CD4-positive, CD25-positive, alpha-beta regulatory T cell (primary cell): ENCODE measurements at places on chromosomes 7 and 10. TPM values are rescaled to one million over a fixed set of nuclear protein-coding genes. Genes with fewer than 3 reads are reported as not detected.

The CYP3A4 gene
- total RNA-seq, result not detected

The VIM gene
- 1,005 TPM for total RNA-seq

The ADCK2 gene
- 14.3 TPM for total RNA-seq

The VWDE gene
- 0.86 TPM for total RNA-seq

The ANKRD1 gene
- total RNA-seq, result not detected

The PCLO gene
- total RNA-seq, result not detected

GRCh38 chr10:13743963-13744362 is 157.2 kb downstream of the PRPF18 start:
- no peak overlapping the region for H3K27ac ChIP-seq
- peaks cover 2% of the 10 kb centered on the region for H3K27me3 ChIP-seq
- no peaks in the 10 kb centered on the region for H3K4me1 ChIP-seq
- no peaks in the 10 kb centered on the region for H3K36me3 ChIP-seq

DNA sequence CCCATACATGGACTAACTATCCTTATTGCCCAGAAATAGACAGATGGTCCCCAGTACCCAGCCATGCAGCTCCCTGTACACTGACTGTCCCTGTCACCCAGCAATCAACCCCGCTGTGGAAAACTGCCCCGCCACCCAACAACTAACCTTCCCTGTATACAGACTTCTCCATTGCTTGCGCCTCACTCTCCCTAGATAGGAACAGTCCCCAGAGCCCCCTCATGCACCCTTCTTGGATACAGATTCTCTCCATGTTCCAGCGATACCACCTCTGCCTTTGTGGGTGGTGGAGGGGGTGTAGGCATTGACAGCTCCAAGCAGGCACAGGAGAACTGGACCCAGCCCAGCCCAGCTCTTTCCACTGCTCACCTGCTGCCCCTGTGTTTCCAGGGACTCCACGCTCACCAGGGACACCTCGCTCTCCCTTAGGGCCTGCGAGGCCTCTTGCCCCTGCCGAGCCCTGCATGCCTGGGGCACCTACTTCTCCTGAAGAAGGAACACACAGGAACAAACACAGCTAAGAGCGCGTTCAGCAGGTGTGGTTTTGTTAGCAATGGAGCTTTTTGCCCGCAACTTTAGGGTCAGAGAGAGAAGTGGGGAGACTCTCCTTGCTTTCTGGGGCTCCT is 7.2 kb downstream of the SFTPD start:
- H3K27me3 ChIP-seq, result no peaks in the 10 kb centered on the region
- DNase-seq, result no peak
- H3K4me3 ChIP-seq, result no peak overlapping the region

- H3K4me3 ChIP-seq, result no peak overlapping the region
- no peak for DNase-seq
- H3K4me1 ChIP-seq, result no peaks in the 10 kb centered on the region
- H3K27ac ChIP-seq, result no peak overlapping the region
Measured at GRCh38 chr10:122577311-122577885, 16.8 kb downstream of the DMBT1 start.

GRCh38 chr10:44564790-44565189 is 179.9 kb upstream of the CXCL12 start:
- no peak overlapping the region for H3K4me3 ChIP-seq
- no peak overlapping the region for H3K27ac ChIP-seq
- H3K27me3 ChIP-seq, result no peaks in the 10 kb centered on the region
- no peak for DNase-seq
- H3K4me1 ChIP-seq, result no peaks in the 10 kb centered on the region

DNA sequence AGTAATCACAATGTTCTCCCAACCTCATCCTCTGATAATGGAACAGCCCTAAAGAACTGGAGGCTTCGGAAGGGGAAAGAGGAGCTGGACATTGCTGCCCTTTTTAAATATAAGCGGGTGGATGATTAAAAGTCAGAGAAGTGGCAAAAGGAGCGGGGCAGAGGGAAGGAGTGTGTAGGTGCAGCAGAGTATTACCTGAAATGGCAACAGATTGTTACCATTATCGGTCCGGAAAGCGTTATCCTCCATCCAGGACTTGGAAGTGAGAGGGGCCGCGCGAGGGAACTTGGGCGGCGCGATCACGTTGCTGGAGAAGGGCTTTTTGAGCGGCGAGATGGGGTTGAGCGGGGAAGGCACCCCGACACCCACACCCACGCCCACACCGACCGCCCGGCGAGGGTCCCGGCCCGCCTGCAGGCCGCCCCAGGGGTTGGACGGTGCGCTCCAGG is 51.7 kb downstream of the CPEB3 start:
- H3K27ac ChIP-seq, result no peak overlapping the region
- no peak for DNase-seq
- no peaks in the 10 kb centered on the region for H3K36me3 ChIP-seq

GRCh38 chr10:73577788-73578187 is 13.4 kb downstream of the USP54 start:
- no peak for DNase-seq
- no peaks in the 10 kb centered on the region for H3K27me3 ChIP-seq
- H3K4me3 ChIP-seq, result no peak overlapping the region
- H3K27ac ChIP-seq, result no peak overlapping the region

GRCh38 chr10:79084012-79084971 is 15.5 kb downstream of the ZMIZ1 start:
- no peaks in the 10 kb centered on the region for H3K27me3 ChIP-seq
- no peaks in the 10 kb centered on the region for H3K36me3 ChIP-seq
- DNase-seq, result no peak
- H3K4me3 ChIP-seq, result no peak overlapping the region
- H3K27ac ChIP-seq, result no peak overlapping the region

- no peak overlapping the region for H3K27ac ChIP-seq
- H3K4me1 ChIP-seq, result no peaks in the 10 kb centered on the region
- peaks cover 19% of the 10 kb centered on the region for H3K36me3 ChIP-seq
- no peak overlapping the region for H3K4me3 ChIP-seq
- H3K27me3 ChIP-seq, result no peaks in the 10 kb centered on the region
- no peak for DNase-seq
Measured at GRCh38 chr7:127678947-127679346, 27.0 kb downstream of the SND1 start.

DNA sequence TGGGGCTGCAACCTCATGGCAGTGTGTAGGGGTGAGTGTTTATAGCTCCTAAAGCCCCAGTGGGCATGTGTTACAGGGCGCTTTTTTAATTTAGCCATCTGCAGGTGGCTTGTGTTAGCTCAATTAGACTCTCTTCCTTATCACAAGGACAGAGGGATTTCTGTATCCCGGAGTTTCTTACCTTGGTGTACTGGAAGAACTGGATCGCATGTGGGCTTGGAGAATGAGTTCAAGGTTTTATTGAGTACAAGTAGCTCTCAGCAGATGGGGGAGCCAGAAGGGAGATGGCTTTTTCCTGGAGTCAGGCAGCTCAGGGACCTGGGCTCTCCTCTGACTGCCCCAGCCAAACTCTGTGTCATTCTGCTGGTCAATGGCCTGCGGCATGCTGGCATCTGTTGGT is 153.5 kb upstream of the C7orf33 start:
- DNase-seq, result no peak
- no peak overlapping the region for H3K4me3 ChIP-seq
- H3K27me3 ChIP-seq, result no peaks in the 10 kb centered on the region
- H3K4me1 ChIP-seq, result no peaks in the 10 kb centered on the region
- no peaks in the 10 kb centered on the region for H3K36me3 ChIP-seq

DNA sequence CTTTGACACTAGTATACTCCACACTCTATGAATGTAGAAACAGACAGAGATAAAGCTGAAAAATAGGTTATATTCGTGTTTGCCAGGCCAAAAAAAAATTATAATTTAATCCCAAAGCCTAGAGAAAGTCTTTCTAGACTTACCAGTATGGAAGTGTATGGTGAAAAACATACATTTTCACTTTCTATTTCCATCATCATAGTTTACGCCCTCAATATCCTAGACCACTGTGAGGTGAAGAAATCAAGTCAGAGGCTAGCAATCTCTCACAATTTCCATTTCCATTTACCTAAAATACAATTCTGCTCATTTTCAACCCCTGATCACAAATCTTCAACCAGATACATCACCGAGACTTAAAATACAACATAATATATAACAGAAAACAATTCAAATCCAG is 16.2 kb downstream of the GPR22 start:
- DNase-seq, result no peak
- no peaks in the 10 kb centered on the region for H3K4me1 ChIP-seq
- H3K27ac ChIP-seq, result no peak overlapping the region
- H3K27me3 ChIP-seq, result no peaks in the 10 kb centered on the region

- no peaks in the 10 kb centered on the region for H3K36me3 ChIP-seq
- no peak overlapping the region for H3K27ac ChIP-seq
- DNase-seq, result no peak
Measured at GRCh38 chr10:71598621-71599055, 120.9 kb downstream of the C10orf105 start.

- peaks cover 9% of the 10 kb centered on the region for H3K27me3 ChIP-seq
- H3K4me3 ChIP-seq, result no peak overlapping the region
- no peak overlapping the region for H3K27ac ChIP-seq
- no peaks in the 10 kb centered on the region for H3K36me3 ChIP-seq
- no peaks in the 10 kb centered on the region for H3K4me1 ChIP-seq
Measured at GRCh38 chr7:78039790-78040776, 241.5 kb downstream of the PHTF2 start.

GRCh38 chr10:21159669-21160068 is 262.6 kb upstream of the NEBL start:
- H3K4me1 ChIP-seq, result no peaks in the 10 kb centered on the region
- H3K27ac ChIP-seq, result no peak overlapping the region
- DNase-seq, result no peak
- no peak overlapping the region for H3K4me3 ChIP-seq
- no peaks in the 10 kb centered on the region for H3K36me3 ChIP-seq

GRCh38 chr7:100693312-100694097 is 545 bp downstream of the GIGYF1 start:
- H3K4me3 ChIP-seq, result peak overlapping the region; percentile 75
- no peaks in the 10 kb centered on the region for H3K27me3 ChIP-seq
- DNase-seq, result no peak
- peaks cover 40% of the 10 kb centered on the region for H3K4me1 ChIP-seq
- H3K27ac ChIP-seq, result peak overlapping the region; percentile 33

DNA sequence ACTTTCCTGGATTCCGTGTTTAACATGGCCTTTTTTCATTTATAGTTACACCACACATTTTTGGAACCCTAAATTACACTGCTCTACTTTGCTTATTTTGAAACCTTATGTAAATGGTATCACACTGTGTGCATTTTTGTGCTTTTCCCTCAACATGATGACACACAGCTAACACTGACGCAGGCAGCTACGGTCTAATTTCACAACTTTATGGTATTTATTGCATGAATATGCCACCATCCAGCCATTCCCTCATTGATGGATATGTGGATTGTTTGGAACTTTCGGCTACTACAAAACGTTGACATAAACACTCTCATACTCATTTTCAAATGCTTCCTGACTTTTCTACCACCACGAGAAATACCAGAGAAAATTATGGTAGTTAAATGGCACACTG is 6.9 kb downstream of the PAPOLB start:
- no peak overlapping the region for H3K27ac ChIP-seq
- no peak overlapping the region for H3K4me3 ChIP-seq
- DNase-seq, result no peak
- H3K27me3 ChIP-seq, result peaks cover 5% of the 10 kb centered on the region
- no peaks in the 10 kb centered on the region for H3K4me1 ChIP-seq
- no peaks in the 10 kb centered on the region for H3K36me3 ChIP-seq

DNA sequence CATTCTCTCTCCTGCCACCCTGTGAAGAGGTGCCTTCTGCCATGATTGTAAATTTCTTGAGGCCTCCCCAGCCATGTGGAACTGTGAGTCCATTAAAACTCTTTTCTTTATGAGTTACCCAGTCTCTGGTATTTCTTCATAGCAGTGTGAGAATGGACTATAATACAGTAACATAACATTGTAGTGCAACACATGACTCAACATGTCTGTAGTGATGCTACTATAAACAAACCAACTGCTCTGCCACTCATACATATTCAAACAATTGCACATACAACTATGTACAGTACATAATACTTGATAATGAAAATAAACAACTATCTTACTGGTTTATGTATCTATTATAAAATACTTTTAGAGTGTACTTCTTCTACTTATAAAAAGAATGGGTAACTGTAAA is 7.1 kb downstream of the ATOH7 start:
- no peaks in the 10 kb centered on the region for H3K36me3 ChIP-seq
- H3K27me3 ChIP-seq, result peaks cover 6% of the 10 kb centered on the region
- H3K4me3 ChIP-seq, result no peak overlapping the region
- no peaks in the 10 kb centered on the region for H3K4me1 ChIP-seq
- no peak for DNase-seq

GRCh38 chr10:113569576-113569975 is 16.7 kb downstream of the HABP2 start:
- no peak overlapping the region for H3K4me3 ChIP-seq
- H3K4me1 ChIP-seq, result no peaks in the 10 kb centered on the region
- DNase-seq, result no peak
- H3K27ac ChIP-seq, result no peak overlapping the region
- H3K27me3 ChIP-seq, result no peaks in the 10 kb centered on the region

DNA sequence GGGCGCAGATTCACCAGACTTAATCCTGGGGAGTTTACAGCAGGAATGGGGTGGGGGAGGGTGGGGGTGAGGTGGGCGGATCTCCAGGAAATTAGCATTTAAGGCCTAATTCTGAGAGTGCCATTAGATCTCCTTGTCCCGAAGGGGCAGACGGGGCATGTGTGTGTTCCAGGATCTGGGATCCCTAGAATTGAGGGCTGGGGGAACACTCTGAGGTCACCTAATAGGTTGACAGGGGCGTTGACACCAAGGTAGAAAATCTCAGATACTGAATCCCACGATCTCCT is 9.4 kb upstream of the EPHB4 start:
- peak overlapping the region; percentile 61 for H3K4me3 ChIP-seq
- H3K27ac ChIP-seq, result no peak overlapping the region
- no peaks in the 10 kb centered on the region for H3K36me3 ChIP-seq
- no peaks in the 10 kb centered on the region for H3K4me1 ChIP-seq
- DNase-seq, result no peak

DNA sequence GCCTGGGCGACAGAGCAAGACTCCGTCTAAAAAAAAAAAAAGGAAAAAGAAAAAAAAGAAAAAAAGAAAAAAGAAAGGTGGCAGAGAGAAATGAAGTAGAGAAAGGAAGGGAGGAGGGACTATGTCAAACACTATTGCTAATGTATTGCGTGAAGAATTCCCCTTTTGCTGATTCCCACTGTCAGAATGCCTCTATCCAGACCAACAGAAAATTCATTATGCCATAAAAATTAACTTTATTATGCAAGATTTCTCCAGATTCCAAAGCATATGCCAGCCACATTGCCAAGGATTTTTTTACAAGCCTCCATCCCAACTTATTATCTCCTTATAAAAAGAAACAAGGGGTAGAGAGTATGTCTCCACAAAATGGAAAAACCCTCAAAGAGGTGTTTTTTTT is 209.3 kb downstream of the MTERF1 start:
- H3K36me3 ChIP-seq, result no peaks in the 10 kb centered on the region
- no peaks in the 10 kb centered on the region for H3K27me3 ChIP-seq
- H3K4me1 ChIP-seq, result no peaks in the 10 kb centered on the region
- H3K4me3 ChIP-seq, result no peak overlapping the region
- no peak for DNase-seq

GRCh38 chr7:5683280-5683670 is 98.2 kb downstream of the RNF216 start:
- no peak for DNase-seq
- peaks cover 30% of the 10 kb centered on the region for H3K36me3 ChIP-seq
- no peak overlapping the region for H3K27ac ChIP-seq
- no peak overlapping the region for H3K4me3 ChIP-seq
- no peaks in the 10 kb centered on the region for H3K27me3 ChIP-seq
- H3K4me1 ChIP-seq, result peaks cover 7% of the 10 kb centered on the region

GRCh38 chr10:2547606-2548005 is 519.7 kb upstream of the PFKP start:
- H3K36me3 ChIP-seq, result no peaks in the 10 kb centered on the region
- DNase-seq, result no peak
- no peaks in the 10 kb centered on the region for H3K4me1 ChIP-seq
- H3K27me3 ChIP-seq, result no peaks in the 10 kb centered on the region
- no peak overlapping the region for H3K27ac ChIP-seq
